ENCODE measurements at places on chromosomes 6 and 20.
A peak's percentile ranks its signal among the peaks of the same experiment; 100 is the strongest.

DNA sequence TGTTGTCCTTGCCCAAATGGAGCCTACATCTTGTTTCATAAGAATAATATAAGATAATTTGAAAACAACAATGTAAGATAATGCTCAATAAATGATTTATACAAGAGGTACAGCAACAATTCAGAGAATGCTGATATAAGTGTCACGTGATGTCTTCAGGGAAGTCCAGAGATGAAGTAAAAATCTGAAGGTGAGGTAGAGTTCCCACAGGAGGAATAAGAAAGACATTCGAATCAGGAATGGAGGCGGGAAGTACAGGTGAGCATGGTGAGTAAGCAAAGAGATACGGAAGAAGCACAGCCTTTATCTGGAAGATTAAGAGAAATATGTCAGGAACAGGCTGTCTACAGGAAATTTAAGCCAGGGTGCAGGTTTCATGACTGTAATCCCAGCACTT lies 165.9 kb upstream of the MARCKS start:
- no peak for DNase-seq

- no peak for DNase-seq
These were observed 995.9 kb upstream of the ADGRB3 start for GRCh38 chr6:67639161-67639560.

- no peak for DNase-seq
These were observed 138.0 kb downstream of the HFE start for GRCh38 chr6:26224940-26225847.

- DNase-seq = peak; percentile 2
These were observed 78.5 kb upstream of the PHACTR1 start for GRCh38 chr6:12637960-12638641.

DNA sequence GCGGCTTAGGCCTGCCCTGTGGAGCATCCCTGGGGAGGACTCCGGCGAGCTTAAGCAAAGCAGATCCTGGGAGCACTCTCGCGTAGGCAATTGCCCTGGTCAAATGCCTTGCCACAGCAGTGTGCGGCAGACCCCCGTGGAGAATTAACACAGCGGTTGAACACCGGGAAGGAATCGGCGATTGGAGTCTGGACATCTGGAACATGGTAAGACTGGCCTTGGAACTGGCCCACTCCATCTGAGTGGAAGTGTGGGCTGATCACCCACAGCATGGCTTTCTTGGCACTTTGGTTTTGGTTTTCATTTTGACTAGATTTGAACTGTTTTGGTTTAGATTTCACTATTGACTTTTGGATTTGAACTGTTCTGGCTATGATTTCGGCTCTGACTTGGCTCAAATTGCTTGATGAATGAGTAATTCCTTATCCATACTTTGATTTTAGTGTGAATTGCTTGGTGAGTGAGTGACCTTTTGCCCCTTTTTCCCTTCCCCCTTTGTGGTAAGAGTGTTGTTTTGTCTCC lies 300.7 kb downstream of the RNGTT start:
- DNase-seq = no peak

DNA sequence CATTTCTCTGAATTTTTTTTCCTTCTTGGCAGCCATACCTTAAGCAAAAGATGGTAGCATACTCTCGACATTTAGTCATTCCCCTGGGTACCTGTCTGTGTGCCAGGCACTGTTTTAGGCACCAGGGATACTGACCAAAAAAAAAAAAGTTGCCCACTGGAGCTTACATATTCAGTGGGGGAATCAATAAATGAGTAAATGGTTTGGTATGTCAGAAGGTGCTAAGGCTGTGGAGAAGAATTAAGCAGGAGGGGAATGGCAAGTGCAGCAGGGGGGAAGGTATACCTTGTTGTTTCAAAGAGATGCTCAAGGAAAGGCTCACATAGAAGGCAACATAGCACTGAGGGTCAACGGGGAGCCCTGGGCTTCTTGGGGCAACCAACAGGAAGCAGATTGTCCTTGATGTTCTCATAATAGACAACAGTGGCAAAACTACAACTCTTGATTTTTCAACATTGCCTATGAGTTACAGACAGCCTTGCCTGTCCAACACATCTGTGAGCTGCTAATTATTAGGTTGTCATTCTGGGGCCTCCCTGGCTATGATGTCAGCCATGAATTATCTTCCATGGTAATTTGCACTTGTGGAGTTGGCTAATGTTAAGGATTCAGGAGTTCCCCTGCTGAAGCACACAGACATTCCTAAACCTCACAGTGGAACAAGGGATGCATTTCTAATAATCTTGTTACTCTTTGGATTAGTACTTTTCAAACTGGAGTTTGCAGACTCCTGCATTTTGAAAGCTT lies 19.6 kb downstream of the NT5E start:
- DNase-seq = no peak

DNA sequence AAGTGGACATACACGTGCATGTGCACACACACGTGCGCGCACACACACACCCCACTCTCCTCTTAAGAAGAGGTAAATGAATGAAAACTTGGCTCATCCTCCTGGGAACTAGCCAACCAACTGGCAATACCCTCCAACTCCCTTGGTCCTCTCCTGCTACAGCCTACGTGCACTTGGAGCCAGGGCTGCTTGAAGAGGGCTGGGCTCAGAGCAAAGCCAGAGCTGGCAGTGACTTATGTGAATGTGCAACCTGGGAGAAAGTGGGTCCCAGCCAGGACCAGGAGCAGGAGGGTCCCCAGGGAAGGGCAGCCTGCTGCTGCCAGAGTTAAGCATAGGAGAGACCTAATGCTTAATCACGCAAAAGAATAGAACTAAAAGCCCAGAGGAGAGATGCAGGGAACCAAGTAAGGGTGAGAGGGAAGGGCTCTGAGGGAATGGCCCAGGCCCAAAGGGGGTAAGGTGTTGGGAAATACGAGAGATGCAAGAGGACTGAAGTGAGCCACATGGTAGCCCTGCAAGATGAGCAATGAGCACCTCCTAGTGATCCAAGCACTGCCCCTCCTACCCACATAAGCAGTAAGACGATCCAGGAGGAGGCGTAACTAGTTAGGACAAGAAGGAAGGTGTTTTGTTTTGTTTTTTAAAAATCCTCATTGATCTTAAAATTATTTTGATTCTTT lies 24.7 kb downstream of the TRAF3IP2 start:
- no peak for DNase-seq

GRCh38 chr20:36883977-36884535 lies 8.1 kb downstream of the TLDC2 start:
- DNase-seq = no peak

DNA sequence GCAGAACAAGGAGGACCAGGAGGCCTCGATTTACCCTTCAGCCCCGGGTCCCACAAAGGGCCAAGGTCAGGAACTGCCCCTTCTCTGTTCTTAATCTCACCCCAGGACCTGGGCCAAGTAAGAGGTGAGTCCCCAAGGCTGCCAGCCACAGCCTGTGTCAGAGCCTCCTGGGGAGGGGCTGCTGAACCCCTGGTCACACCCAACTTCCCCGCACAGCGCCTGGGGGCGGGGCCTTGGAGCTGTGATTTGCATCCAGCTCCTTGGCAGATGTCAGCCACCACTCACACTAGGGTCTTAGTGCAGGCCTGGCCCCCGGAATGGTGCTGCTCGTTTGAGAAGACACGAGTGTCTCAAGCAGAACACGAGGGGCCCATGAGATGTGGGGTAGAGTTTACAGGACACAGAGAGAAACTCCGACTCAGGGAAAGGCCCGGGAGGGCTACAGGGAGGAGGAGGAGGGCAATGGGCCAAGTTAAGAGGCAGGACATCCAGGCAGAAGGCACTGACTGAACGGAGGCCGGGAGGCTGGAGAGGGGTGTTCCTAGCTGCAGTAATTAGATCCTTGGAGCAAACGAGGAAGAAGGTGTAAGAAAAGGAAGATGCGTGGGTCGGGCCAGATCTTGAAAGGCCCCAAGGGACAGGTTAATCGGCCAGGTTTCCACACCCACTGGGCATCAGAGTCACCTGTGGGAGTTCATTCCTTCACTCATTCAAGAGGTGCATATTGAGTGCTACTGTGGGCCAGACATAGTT lies 26.9 kb downstream of the ZBP1 start:
- DNase-seq = no peak

- no peak for DNase-seq
These were observed 139.0 kb downstream of the PRDM13 start for GRCh38 chr6:99745651-99746050.

- DNase-seq = no peak
These were observed 600.4 kb upstream of the NOX3 start for GRCh38 chr6:156056085-156056484.

DNA sequence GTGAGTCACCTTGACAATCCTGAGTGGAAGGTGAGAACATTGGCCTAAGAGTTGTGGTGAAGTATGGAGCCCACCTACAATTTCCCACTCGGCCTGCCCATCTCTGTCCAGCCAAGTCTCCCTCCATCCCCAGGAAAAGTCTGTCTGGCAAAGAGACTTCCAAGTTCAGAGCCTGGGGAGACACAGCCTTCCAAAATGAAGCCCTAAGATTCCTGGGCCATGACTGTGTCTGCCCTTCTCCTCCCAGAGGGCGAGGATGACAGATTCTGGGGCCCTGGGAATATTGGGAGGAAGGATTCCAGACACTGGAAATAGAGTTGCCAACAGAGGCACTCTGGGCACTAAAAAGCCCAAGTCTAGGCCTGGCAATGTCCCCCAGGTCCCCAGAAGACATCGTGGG lies 176.8 kb downstream of the NFATC2 start:
- DNase-seq = no peak

DNA sequence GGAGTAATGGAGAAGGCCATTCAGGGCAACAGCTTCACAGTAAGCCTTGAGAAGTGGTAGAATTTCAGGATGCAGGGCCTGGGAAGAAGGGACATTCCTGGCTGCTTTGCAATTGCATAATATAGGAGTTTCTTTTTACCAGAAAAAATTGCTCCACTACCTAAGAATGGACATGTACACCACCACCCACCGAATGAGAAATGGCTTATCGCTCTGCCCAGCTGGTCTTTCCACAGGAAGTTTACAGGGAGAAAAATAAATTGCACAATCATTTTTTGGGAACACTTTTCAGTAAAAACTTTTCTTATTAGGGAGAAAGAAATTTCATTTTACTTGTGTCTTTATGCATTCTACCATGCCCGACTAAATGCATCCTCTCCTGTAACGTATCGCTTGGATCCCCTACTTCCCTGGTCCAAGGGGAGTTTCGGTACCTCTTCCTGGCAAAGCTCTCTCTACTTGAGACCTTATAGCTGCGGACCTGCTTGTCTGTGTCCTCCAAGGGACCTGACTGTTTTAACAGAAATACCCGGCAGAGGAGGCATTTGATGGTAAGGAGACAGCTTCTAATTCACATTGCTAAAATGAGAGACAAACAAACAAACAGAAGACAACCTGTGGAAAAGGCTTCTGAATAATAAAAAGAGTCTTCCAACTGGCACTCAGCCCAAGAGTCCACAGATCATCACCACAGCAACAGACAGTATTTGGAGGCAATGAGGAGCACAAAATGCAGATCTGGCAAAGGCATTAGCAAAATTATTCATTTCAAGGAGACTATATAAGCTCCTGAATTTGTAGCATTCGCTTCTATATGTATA lies 54.2 kb downstream of the MAP3K5 start:
- no peak for DNase-seq

DNA sequence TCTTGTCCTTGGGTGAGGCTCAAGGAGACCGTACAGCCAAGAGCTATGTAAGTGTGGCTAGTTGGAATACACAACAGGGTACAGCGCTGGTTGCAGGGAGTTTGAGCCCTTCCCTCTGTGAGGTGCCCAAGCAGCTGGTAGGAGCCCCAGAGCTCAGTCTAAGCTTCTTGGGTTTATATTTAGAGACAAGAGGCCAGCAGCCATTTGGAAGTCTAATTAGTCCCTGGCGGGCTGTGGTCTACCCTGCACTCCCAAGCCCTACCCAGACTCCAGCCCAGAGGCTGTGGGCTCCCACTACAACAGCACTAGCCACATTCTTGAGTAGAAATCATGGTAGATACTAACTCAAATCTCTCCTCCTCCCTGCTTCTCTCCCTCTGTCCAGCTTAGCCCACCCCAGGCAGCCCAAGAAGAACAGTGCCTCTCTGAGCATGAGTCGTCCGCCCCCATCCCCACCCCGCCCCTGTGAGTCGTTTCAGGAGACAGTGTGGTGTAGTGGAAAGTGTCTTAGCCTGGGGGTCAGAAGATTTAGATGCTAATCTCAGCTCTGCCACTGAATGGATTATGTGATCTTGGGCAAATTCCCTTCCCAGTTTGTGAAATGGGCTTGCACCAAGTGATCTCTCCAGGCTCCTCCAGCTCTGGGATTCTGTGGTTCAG lies 37.8 kb downstream of the EIF2S2 start:
- no peak for DNase-seq

All from stimulated activated CD4-positive, alpha-beta T cell treated with anti-CD3 and anti-CD28 coated beads, Interleukin-1b, Interleukin-23, amount 100 ng/mL, for 4 hours (primary cell).